ENCODE measurements at places on chromosomes 2 and 18. TPM values are rescaled to one million over a fixed set of nuclear protein-coding genes. Genes with fewer than 3 reads are reported as not detected.

HOXD11 gene
- total RNA-seq, result not detected

TUBB6 gene
- total RNA-seq, result 11.5 TPM

ABCG5 gene
- not detected for total RNA-seq

HOXD1 gene
- not detected for total RNA-seq

PTRHD1 gene
- total RNA-seq, result 24.9 TPM

LOXHD1 gene
- 0.45 TPM for total RNA-seq

ATL2 gene
- 52.8 TPM for total RNA-seq

SERPINB7 gene
- not detected for total RNA-seq

RUFY4 gene
- 0.76 TPM for total RNA-seq

CKAP2L gene
- total RNA-seq, result 24.5 TPM

HOXD3 gene
- total RNA-seq, result not detected

ITGB6 gene
- total RNA-seq, result not detected

TRIM54 gene
- 0.23 TPM for total RNA-seq

SLC5A7 gene
- total RNA-seq, result not detected

- peak overlapping the region; percentile 77 for H3K27ac ChIP-seq
- H3K4me3 ChIP-seq, result no peak overlapping the region
- H3K4me1 ChIP-seq, result peaks cover 21% of the 10 kb centered on the region
Measured at GRCh38 chr2:223760838-223761502, 76.4 kb downstream of the AP1S3 start.

- H3K27ac ChIP-seq, result no peak overlapping the region
- no peak for DNase-seq
- H3K4me3 ChIP-seq, result no peak overlapping the region
- H3K4me1 ChIP-seq, result no peaks in the 10 kb centered on the region
- H3K27me3 ChIP-seq, result no peaks in the 10 kb centered on the region
- no peaks in the 10 kb centered on the region for H3K36me3 ChIP-seq
Measured at GRCh38 chr2:237012577-237013267, 73.0 kb upstream of the COPS8 start.

- peaks cover 38% of the 10 kb centered on the region for H3K4me1 ChIP-seq
- peak overlapping the region; percentile 65 for H3K4me3 ChIP-seq
- H3K27me3 ChIP-seq, result no peaks in the 10 kb centered on the region
- peaks cover 32% of the 10 kb centered on the region for H3K36me3 ChIP-seq
- H3K27ac ChIP-seq, result peak overlapping the region; percentile 67
Measured at GRCh38 chr2:135743860-135744259, 2.2 kb downstream of the UBXN4 start.

GRCh38 chr2:150472511-150472899 is 15.0 kb downstream of the RND3 start:
- H3K27me3 ChIP-seq, result no peaks in the 10 kb centered on the region
- no peaks in the 10 kb centered on the region for H3K36me3 ChIP-seq
- no peak overlapping the region for H3K27ac ChIP-seq
- no peak overlapping the region for H3K4me3 ChIP-seq
- no peaks in the 10 kb centered on the region for H3K4me1 ChIP-seq

GRCh38 chr2:240304746-240305161 is 130.7 kb upstream of the GPC1 start:
- peaks cover 4% of the 10 kb centered on the region for H3K27me3 ChIP-seq
- DNase-seq, result no peak
- H3K36me3 ChIP-seq, result no peaks in the 10 kb centered on the region
- no peak overlapping the region for H3K27ac ChIP-seq
- no peak overlapping the region for H3K4me3 ChIP-seq

GRCh38 chr18:71827301-71827700 is 716.8 kb downstream of the CBLN2 start:
- no peaks in the 10 kb centered on the region for H3K4me1 ChIP-seq
- no peaks in the 10 kb centered on the region for H3K27me3 ChIP-seq
- H3K27ac ChIP-seq, result no peak overlapping the region
- DNase-seq, result no peak
- H3K4me3 ChIP-seq, result no peak overlapping the region
- H3K36me3 ChIP-seq, result no peaks in the 10 kb centered on the region

DNA sequence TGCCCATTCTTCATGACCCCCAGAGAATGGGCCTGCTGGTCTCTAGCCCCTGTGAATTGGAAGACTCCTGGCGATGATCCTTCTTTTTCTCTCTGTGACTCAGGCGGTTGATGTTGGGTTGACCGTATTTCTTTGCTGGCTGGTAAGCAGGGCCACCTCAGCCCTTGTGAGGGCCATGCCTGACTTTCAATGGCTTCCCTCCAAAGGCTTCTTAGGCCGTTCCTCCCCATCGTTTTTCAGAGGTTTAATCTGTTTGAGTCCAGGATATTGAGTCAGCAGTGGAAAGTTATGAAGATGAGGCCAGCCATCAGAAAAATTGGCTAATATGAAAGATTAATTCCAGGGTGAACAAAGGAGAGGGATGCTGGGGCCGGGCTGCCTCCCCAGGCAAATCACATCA is 13.6 kb downstream of the HPCAL1 start:
- no peak for DNase-seq
- H3K27ac ChIP-seq, result peak overlapping the region; percentile 67
- peaks cover 60% of the 10 kb centered on the region for H3K4me1 ChIP-seq

DNA sequence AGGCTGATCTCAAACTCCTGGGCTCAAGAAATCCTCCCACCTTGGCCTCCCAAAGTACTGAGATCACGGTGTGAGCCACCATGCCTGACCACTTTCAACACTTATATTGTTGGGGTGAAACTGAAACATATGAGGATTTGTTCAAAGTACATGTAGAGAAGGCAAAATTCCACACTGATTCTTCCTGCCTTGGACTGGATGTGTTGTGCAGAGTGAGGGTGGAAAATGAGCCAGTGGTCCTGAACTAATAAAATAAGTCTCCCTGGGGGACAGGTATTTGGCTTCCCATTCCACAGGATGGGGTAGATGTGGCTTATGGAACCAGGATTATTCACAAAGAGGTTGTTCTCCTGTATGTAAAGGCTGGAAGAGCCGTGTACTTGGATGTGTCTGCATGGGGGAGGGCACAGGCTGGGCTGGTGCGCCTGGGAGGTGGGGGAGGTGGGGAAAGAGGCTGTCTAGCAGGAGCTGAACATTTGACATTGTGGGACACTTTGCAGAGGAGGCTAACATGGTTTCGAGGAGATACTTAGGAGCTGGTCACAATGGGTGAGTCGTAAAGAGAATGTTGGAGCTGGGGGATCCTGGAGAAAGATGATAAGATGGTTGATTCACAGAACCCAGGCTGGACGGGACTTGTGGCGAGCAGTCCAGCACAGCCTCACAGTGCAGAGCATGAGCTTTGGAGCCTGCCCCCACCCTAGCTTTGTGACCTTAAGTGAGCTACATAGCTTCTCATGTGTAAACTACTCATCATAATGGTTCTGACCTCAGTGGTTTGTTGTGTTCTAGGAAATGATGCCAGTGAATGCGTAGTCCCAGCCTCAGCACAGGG is at the start of gene TXNDC2:
TXNDC2 (plus strand) TSS at position 804 of the 835 bp plus-strand sequence. CDS start 708 bp downstream, outside the sequence.
- no peaks in the 10 kb centered on the region for H3K27me3 ChIP-seq
- H3K36me3 ChIP-seq, result no peaks in the 10 kb centered on the region
- no peak within 1 kb of the TSS for H3K4me3 ChIP-seq
- DNase-seq, result no peak
- no peak within 1 kb of the TSS for H3K27ac ChIP-seq
- H3K4me1 ChIP-seq, result no peaks in the 10 kb centered on the region

DNA sequence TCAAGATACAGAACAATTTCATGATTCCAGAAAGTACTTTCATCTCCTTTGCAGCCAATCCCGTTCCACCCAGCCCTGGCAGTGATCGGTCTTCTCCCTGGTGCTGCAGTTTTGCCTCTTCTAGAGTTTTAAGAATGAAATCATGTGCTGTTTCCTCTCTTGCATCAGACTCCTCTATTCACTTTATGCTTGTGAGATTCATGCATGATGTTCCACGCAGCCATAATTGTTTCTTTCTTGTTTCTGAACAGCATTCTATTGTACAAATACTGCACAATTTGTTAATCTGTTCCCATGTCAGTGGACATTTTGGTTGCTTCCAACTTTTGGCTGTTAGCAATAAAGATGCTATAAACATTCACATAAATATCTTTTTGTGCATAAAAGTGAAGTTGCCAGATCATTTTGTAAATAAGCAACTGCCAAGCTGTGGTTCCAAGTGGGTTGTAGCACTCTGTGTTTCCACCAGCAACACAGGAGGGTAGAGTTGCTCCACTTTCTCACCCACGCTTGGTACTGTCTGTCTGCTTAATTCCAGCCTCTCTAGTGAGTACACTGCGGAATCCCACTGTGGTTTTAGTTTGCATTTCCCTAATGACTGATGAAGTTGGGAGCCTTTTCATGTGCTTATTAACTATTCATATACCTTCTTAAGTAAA is 104.5 kb downstream of the TWIST2 start:
- H3K4me3 ChIP-seq, result no peak overlapping the region
- peaks cover 8% of the 10 kb centered on the region for H3K4me1 ChIP-seq
- H3K36me3 ChIP-seq, result no peaks in the 10 kb centered on the region
- peaks cover 16% of the 10 kb centered on the region for H3K27me3 ChIP-seq
- DNase-seq, result no peak
- no peak overlapping the region for H3K27ac ChIP-seq

- no peak overlapping the region for H3K27ac ChIP-seq
- no peaks in the 10 kb centered on the region for H3K4me1 ChIP-seq
- H3K27me3 ChIP-seq, result peaks cover 5% of the 10 kb centered on the region
- no peaks in the 10 kb centered on the region for H3K36me3 ChIP-seq
Measured at GRCh38 chr2:129187343-129187742, 792.1 kb upstream of the RAB6C start.

DNA sequence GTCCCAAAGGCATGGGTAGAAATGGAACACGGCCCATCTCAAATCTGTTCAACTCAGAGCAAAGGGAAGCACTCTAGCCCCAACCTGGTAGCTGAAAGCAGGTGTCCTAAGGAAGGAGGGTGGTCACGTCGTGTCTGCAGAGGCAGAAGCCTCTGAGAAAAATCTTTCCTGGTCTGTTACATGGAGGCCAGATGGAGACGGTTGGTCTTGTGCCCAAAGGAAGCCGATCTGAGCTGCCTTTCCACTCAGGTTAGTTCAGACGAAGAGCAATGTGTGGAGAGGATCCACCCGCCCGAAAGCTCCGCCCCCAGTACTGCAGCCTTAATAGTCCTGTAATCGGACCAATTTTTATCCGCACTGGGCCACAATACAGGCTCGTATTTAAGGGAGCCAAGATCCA is 54.9 kb upstream of the AMMECR1L start:
- peaks cover 13% of the 10 kb centered on the region for H3K36me3 ChIP-seq
- H3K27me3 ChIP-seq, result no peaks in the 10 kb centered on the region
- H3K27ac ChIP-seq, result no peak overlapping the region
- no peak overlapping the region for H3K4me3 ChIP-seq
- no peaks in the 10 kb centered on the region for H3K4me1 ChIP-seq
- no peak for DNase-seq

DNA sequence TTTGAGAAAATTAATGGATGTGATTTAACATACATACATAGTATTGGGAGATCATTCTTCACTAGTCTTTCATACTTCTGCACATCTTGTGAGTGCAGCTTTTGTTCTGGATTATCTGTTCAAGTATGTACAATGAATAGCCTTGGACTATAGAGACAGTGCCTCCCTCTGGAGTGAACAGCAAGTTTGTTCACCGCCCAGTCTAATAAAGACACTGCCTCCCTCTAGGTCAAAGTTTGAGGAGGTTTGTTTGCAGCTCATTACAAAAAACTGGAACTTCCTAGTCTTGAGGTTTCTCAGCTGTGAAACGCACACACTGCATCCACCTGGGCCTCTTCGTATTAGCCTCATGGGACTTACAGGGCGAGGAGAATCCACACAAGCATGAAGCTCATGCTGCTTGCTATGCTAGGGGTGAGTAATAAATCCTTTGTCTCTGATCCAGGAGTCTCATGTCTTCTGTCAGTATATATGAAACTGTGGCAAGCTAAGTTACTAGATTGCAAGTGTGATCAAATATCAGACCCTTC is 26.0 kb upstream of the LAPTM4A start:
- DNase-seq, result no peak
- H3K4me3 ChIP-seq, result no peak overlapping the region
- H3K36me3 ChIP-seq, result no peaks in the 10 kb centered on the region
- H3K4me1 ChIP-seq, result no peaks in the 10 kb centered on the region
- peaks cover 8% of the 10 kb centered on the region for H3K27me3 ChIP-seq
- no peak overlapping the region for H3K27ac ChIP-seq

- DNase-seq, result no peak
- H3K36me3 ChIP-seq, result no peaks in the 10 kb centered on the region
- H3K4me1 ChIP-seq, result no peaks in the 10 kb centered on the region
Measured at GRCh38 chr2:216838151-216838550, 21.7 kb downstream of the TNP1 start.

DNA sequence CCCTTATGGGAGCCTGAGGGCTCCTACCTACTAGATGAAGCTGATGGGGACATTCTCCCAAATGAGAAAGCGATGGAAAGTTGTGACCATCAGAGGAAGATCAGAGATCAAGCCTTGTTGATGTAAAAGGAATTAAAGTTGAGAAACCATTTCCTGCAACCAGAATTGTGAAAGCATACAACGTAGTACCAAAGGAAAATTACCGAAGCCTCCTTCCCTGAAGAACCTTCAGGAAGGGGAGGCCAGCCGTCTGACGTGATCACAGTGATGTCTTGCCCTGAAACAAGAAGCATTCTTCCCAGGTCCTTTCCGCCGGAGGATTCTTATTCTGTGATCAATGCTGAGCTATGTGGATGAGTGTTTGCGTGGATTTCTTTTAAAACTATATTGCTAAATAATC is 211.6 kb upstream of the TNP1 start:
- H3K27ac ChIP-seq, result no peak overlapping the region
- no peaks in the 10 kb centered on the region for H3K4me1 ChIP-seq
- H3K4me3 ChIP-seq, result no peak overlapping the region
- DNase-seq, result no peak

GRCh38 chr2:134078354-134078753 is 175.5 kb upstream of the MGAT5 start:
- peaks cover 13% of the 10 kb centered on the region for H3K27me3 ChIP-seq
- no peak for DNase-seq
- no peaks in the 10 kb centered on the region for H3K4me1 ChIP-seq

- H3K27ac ChIP-seq, result no peak overlapping the region
- H3K36me3 ChIP-seq, result peaks cover 47% of the 10 kb centered on the region
- H3K27me3 ChIP-seq, result no peaks in the 10 kb centered on the region
Measured at GRCh38 chr2:190908532-190908931, 27.9 kb downstream of the GLS start.

- no peak for DNase-seq
- no peak overlapping the region for H3K27ac ChIP-seq
- H3K36me3 ChIP-seq, result peaks cover 19% of the 10 kb centered on the region
- no peak overlapping the region for H3K4me3 ChIP-seq
- no peaks in the 10 kb centered on the region for H3K27me3 ChIP-seq
Measured at GRCh38 chr18:12848405-12848804, 35.6 kb downstream of the PTPN2 start.

Data from activated CD8-positive, alpha-beta T cell treated with anti-CD3 and anti-CD28 coated beads for 36 hours (primary cell).